ENCODE measurements at places on chromosomes 11 and 22.

- DNase-seq, result no peak
Observed at GRCh38 chr11:113553235-113553634, 78.0 kb upstream of the DRD2 start.

- DNase-seq, result no peak
Observed at GRCh38 chr11:3158821-3159220, 6.3 kb downstream of the OSBPL5 start.

DNA sequence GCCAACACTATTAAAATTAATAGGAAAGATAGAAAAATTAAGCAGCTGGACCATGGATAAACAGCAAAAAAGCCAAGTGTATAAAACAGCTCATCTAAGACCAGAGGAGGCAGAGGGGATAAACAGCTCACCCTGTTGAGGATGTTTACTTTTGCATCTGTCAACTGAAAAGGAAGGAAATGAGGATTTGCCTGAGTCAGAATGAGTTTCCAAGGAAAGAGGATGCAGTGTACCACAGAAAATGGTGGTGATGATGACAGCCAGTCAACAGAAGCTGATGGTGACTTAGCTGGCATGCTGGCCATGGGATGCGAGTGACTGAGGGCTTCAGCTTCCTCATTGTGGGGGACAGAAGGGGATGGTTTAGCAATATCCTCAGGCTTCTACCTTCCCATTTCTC is 183.5 kb downstream of the KIRREL3 start:
- no peak for DNase-seq

DNA sequence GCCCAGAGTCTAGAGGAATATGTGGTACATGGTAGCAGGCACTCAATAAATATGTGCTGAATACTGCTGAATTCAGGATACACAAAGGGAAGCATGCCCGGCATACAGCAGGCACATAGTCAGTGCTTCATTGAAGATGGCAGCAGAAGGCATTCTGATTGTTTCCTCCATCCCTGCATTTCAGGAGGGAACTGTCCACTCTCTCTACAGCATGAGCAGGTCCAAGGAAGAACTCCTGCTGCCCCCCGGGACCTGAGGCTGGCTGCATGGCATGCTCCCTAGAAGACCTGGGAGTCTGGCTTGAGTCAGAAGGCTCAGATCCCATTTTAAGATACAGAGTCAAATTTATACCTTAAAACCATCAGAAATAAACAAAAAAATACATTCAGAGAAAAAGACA is 319.3 kb upstream of the NARS2 start:
- DNase-seq, result no peak

DNA sequence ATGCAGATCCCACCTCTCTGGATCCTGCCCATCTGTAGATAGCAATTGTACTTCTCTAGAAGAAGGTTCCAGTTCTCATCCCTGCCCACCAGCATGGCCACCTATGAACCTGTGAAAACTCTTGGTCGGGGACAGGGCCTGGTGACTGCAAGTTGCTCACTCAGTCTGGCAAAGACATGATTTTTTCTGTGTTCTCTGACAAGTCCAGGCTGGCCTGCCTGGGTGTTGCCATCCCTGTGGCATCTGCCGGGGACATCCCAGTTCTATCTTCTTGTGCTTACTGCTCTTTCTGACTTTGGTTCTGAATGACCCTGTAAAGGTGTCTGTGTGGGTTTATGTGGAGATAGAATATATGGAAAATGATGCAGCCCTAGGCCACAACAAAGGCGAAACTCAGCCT is 545.8 kb downstream of the INSC start:
- DNase-seq, result no peak

GRCh38 chr22:29269731-29270474 is 1.8 kb downstream of the EWSR1 start:
- DNase-seq, result no peak

DNA sequence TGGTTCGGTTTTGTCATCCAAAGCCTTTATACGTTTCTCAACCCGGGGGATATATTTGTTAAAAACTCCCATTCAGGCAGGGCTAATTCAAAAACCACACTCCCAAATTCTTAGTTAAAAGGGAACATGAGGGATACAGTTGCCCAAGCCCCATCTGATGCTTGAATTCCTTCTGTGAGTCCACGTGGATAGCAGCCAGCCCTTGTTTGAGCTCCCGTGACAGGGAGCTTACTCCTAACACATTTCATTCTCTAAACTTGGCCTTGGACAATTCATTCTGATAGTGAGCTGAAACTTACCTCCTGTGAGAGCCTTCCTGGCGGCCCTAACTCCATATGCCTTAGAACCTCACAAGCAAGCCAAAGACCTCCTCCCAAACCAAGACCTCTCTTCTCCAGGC is 357.5 kb downstream of the TENM4 start:
- DNase-seq, result no peak

- DNase-seq, result no peak
Observed at GRCh38 chr11:70732023-70732880, 333.9 kb downstream of the CTTN start.

DNA sequence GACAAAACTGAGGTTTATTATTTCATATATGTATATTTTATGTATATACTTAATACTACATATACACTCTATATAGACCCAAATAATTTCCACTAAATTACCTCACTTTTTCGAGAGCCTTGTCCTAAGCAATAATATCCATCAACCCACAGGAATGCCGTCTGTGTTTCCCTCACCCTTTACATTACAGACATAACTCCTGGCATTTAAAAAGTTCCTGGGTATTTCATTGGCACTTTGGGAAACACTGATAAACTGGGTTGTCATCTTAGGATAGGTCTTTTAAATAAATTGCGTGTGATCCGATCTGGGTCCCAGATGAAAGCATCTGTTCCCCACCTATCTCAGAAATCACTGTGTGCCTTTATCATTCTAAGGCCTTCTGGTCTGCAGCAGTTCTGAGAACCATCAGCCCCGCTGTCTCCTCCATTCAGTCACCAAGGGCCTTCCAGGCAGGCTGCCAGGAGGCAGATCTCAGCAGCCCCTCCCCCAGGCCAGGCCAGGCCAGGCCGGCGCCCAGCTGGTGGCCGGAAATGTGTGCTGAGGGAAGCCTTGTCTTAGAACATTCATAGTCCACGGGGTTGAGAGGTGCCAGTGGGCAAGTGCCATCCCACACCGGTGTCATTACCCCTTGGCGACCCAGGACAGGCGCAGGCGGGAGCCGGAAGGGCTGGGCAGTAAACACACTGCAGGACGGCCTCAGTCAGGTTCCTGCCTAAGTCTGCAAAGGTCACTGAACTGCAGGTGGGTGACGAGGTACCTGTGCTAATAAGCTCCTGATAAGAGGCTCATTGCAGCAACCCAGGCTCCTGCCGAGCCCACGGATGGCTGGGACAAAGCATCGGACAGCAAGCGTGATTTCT is 3.3 kb downstream of the FGF19 start:
- DNase-seq, result no peak

- DNase-seq, result no peak
Observed at GRCh38 chr11:62145261-62145871, 21.6 kb downstream of the INCENP start.

DNA sequence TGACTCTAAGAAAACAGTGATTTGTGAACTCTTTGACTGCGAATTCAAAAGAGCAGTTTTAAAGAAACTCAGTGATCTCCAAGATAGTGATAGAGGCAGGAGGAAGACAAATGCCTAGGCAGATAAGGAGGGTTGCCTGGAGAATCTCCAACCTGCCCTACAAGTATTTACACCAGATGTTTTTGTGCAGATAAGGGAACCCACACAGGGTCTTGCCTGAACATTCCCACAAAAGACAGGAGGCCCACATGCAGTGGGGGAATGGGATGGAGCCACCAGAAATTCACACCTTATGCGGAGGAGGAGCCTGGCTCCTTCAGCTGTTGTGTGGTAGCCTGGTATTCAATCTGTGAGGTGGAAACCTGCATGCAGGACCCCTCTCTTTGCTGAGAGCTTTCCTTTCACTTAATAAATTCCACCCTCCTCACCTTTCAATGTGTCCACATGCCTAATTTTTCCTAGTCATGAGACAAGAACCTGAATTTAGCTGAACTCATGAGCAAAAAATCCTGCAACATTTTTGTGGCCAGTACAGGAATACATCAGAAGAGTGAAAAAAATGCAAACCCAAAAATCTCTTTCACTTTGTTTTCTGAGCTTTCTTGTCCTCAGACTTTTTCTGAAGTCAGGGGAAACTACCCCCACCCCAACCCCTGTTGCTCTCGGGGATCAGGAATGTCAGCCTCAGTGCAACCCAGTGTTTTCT is 8.1 kb upstream of the GLYAT start:
- DNase-seq, result no peak

DNA sequence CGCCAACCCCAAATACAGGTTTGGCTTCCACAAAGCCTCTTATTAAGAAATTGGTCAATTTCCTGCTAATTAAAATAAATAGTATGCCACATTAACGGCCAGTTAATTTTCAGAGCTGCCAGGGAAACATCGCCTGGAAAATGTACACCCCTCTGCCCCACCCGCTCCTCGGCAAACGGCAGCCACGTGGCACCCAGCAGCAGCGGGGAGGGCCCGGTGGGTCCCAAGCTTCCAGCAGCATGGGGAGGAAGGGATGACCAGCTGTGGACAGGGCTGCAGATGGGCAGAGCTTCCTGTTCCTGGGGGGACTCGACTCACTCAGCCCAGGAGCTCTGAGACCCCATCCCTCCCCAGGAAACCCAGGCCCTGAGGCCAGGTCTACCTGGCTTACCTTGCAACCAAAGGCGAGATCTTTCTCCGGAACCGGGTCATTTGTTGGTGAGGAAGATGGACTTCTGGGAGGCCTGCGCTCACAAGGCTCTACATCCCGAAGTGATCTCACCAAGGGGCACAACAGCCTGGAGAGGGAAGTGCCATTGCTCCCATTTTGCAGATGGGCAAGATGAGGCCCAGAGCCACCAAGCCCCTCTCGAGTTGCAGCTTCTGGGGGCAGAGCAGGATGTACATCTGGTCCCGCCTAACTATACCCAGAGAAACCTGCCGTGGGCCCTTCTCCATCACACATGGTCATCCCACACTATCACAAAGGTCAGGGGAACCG is 68.3 kb downstream of the IGLL1 start:
- DNase-seq, result no peak

GRCh38 chr11:61715867-61716266 is 35.7 kb downstream of the DAGLA start:
- no peak for DNase-seq

- DNase-seq, result no peak
Observed at GRCh38 chr11:72274435-72274834, 30.5 kb upstream of the PHOX2A start.

- DNase-seq, result peak; percentile 21
Observed at GRCh38 chr22:43228330-43228729, 41.4 kb upstream of the TTLL12 start.

- DNase-seq, result no peak
Observed at GRCh38 chr22:38085501-38085900, 1.5 kb upstream of the SLC16A8 start.

DNA sequence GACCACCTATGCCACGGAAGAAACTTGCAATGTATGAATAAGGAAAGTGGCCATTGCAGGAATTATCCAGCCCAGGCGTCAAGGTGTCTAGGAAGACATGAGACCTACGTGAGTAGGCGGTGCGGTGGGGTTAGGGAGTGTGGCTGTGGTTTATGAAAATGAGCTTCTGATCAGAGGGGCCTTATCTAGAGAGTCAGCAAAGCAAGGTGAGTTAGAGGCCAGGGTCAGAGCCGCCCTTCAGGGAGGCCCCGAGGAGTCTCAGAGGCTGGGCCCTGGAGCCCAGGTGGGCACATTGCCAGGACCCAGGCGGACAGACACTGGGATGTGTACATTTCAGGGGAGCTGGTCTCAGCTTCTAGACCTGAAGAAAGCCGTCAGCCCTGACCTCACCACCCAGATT is 13.8 kb upstream of the LINC01488 start:
- DNase-seq, result no peak

GRCh38 chr11:45087086-45087899 is 59.1 kb upstream of the PRDM11 start:
- DNase-seq, result no peak

GRCh38 chr11:113440816-113441215 is 34.4 kb downstream of the DRD2 start:
- DNase-seq, result no peak

- no peak for DNase-seq
Observed at GRCh38 chr11:64003807-64004589, 17.8 kb downstream of the OTUB1 start.

- DNase-seq, result no peak
Observed at GRCh38 chr11:1447845-1448825, 38.4 kb downstream of the MOB2 start.

- no peak for DNase-seq
Observed at GRCh38 chr11:13223112-13223511, 54.5 kb upstream of the BMAL1 start.

DNA sequence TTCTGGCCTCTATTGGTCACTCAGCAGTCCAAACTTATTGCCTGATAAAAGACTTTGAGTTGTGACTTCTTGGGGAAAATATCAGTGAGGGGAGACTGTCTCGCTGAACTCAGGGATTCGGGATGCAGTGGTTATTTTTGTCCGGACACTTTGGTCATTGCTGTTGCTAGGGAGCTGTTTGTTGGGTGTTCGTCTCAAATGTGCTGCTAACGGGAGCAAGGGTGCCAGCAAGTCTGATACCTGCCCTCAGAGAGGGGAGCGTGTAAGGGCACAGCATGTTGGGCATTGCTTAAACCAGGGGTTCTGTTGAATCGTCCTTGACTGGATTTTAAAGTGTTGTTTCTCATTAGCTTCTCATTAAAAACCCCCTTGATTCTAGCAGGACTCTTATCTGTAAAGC is 49.2 kb upstream of the SLC25A18 start:
- DNase-seq, result no peak

DNA sequence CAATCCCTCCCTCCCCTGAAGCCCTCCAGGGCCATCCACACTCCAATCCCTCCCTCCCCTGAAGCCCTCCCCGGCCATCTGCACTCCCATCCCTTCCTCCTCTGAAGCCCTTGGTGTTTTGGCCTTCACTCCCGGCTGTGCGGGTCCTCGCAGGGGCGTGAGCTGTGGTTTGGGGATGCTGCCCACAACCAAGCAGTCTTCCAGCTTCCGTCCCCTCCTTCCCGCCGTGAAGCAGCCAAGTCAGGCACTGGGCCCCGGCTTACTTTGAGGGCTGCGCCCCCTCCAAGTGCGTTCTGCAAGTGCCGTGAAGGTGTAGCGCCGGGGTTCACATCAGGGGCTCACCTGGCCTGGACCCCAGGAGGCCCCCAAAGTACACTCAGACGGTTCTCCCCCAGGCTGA is 335.9 kb downstream of the BRD1 start:
- DNase-seq, result no peak

DNA sequence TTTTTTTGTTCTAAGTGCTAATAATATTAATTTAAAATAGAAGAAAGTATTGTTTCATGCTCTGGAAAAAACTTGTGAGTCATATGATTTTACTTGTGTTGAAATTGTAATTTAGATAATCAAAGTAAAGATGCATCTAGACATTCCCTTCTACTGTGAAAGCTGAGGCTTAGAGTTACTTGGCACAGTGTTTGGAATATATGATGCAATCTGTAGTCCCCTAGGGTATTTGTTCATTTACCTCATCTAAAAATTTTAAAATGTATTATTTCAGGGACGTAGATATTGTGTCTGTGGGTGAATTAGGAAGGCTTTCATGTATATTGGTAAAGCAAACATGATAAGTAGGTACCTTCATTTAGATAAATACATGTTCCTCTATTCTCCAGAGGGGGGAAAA is 793.5 kb upstream of the CNTN5 start:
- no peak for DNase-seq
